ENCODE measurements at places on chromosomes 11 and 22.
A peak's percentile ranks its signal among the peaks of the same experiment; 100 is the strongest.

GRCh38 chr22:39653787-39654077, 83.2 kb downstream of the CACNA1I start:
- DNase-seq, result no peak

DNA sequence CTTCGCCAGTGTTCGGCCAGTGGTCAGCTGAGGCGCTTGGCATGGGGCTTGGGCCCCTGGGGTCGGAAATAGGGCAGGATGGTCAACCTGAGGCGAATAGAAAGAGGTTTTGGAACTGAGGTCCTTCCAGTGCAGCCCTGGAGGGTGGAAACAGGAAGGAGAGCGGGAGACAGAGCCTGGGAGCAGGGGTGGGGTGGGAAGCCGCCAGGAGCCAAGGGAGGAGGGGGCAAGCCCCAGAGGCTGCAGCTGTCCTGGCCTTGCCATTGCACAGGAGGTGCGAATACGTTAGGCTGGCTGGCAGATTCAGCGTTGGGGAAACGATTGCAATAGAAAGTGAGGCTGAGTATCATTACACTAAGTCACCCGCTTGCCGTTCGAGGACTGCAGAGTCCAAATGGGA, 13.9 kb upstream of the KCTD17 start:
- no peak for DNase-seq

GRCh38 chr22:40452730-40453487, 82.5 kb downstream of the SGSM3 start:
- no peak for DNase-seq

DNA sequence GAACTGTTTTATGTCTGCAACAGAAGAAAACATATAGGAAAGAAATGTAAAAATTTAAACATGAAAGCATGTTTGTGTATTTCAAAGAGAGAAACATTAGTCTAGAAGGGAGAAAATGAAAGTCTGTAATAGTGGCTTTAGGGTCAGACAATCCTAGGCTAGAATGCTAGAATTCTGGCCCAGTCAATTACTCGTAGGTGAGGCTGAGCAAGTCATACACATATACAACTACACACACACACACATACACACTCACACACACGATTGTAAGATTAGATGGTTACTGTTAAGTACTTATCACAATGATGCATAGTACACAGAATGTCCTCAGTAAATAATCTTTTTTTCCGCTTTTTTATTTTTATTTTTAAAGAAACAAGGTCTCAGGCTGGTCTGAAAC, 37.7 kb upstream of the PCF11 start:
- no peak for DNase-seq

GRCh38 chr22:38325587-38325986, 8.4 kb upstream of the CSNK1E start:
- DNase-seq, result no peak

GRCh38 chr22:39622881-39623367, 52.4 kb downstream of the CACNA1I start:
- DNase-seq, result peak; percentile 81

DNA sequence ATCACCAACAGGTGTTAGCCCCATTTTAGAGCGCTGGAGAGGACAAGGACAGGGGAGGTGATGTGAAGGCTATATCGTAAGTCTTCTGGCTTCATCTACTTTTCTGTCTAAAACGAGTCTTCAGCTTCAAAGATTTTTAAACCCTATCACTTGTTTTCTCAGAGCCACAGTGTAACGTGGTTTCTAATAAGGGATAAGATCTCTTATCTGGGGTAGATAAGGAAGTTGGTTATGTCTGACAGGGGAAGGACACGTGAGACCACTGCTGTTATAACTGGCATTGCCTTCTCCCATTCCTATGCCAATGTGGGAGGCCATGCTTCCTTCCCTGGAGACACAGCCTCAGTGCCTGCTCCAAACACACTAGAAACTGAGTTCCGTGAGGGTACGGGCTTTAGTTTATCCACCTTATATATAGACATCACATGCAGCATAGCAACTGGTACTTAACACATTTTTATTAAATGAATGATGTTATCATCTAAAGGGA, 39.3 kb downstream of the LARGE2 start:
- DNase-seq, result no peak

GRCh38 chr11:16166571-16166970, 189.8 kb downstream of the SOX6 start:
- no peak for DNase-seq

DNA sequence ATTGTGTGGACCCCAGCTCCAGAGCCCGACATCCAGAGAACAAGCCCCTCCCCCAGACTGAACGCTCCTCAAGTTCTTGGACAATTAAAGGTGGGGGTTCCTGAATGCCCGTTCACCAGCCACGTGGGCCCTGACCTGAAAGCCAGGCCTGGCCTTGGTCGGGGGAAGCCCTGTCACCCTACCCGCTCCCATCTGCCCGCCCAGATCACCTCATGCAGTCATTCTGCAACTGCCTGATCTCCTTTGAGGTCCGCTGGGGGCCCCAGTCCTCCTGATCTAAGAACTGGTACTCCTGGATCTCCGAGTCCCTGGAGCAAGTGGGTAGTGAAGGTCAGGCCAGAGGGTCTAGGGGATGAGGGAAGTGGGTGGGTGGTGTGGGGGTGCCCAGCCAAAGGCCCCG, 9.1 kb upstream of the NAALADL1 start:
- no peak for DNase-seq

GRCh38 chr22:41928593-41929417, 2.2 kb upstream of the TNFRSF13C start:
- DNase-seq, result no peak

- no peak for DNase-seq
These were observed 19.2 kb upstream of the ASPHD2 start for GRCh38 chr22:26409719-26410335.

DNA sequence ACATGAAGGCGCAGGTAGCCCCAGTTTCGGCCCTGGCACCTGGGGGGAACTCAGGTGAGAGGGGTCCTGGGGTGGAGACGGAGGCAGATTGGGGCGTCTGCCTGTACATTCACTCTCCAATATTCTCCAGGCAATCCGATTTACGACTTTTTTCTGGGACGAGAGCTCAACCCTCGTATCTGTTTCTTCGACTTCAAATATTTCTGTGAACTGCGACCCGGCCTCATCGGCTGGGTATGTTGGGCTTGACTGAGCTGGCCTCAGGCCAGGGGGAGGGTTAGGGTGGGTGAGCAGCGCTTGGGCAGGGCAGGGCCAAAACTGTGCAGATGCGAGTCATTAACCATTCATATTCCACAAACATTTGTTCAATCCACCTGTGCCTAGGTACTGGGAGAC, 1.7 kb downstream of the TM7SF2 start:
- DNase-seq, result no peak

DNA sequence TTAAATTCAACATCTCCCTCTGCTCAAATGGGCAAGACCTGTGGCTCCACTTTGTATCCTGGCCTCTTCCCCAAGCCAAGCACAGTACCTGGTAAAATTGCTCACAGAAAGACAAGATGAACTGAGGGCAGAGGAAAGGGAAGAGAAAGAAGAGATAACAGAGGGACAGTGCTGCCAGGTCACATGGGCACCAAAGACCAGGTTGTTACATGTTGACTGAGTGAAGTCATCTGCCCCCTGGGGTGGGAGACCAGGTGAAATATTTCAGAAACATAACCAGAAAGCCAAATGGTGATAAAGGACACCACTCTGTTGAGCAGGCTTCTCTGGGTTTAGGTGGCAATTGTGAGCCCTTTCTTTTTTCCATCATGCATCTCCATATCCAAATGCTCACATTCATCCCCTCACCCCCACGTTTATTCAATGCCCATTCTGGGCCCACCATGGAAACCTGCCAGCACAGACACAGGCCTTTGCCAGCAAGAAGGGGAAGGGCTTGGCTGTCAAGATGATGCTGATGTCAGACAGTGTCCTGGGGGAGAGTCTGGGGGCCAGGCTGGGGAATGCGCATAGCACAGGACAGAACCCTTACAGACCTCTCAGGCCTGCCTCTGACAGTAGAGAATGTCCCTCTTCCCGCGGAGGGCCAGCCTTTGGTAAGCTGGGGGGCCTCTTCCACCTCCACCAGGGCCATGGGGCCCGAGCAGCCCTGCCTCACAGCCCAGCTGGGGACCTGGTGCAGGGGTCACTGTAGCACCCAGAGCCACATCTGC, 51.6 kb downstream of the DGCR2 start:
- DNase-seq, result no peak
